Activated CD8-positive, alpha-beta memory T cell treated with anti-CD3 and anti-CD28 coated beads for 1 hour (primary cell): ENCODE measurements at places on chromosomes 2 and 18.

- DNase-seq = no peak
Measured at GRCh38 chr2:9244985-9245544, 38.5 kb downstream of the ASAP2 start.

DNA sequence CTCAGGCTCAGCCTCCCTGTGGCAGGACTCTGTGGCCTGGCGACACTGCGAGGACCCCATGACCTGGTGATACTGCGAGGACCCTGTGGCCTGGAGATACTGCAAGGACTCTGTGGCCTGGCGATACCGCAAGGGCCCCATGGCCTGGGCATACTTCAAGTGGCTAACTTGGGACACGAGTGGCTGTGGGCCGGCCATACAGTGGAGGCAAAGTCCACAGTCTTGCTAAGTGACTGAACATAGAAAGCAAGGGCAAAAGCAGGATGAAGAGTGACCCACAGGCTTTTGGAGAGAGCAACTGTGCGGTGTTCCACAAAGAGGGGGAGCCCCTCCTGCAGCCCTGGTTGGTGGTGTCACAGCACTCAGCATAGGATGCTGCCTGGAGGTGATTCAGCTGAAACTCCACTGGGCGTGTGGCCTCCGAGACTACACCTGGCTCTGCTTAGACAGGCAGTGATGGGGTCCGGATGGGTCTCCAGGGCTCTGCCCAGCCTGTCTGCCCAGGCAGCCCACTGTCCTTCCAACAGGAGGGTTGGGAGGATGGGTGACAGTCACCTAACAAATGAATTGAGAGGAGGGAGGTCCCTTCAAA is 691.0 kb upstream of the HS6ST1 start:
- no peak for DNase-seq

GRCh38 chr2:169818241-169818640 is 6.5 kb downstream of the METTL5 start:
- DNase-seq = no peak

GRCh38 chr2:144396318-144396717 is 123.6 kb downstream of the ZEB2 start:
- no peak for DNase-seq

DNA sequence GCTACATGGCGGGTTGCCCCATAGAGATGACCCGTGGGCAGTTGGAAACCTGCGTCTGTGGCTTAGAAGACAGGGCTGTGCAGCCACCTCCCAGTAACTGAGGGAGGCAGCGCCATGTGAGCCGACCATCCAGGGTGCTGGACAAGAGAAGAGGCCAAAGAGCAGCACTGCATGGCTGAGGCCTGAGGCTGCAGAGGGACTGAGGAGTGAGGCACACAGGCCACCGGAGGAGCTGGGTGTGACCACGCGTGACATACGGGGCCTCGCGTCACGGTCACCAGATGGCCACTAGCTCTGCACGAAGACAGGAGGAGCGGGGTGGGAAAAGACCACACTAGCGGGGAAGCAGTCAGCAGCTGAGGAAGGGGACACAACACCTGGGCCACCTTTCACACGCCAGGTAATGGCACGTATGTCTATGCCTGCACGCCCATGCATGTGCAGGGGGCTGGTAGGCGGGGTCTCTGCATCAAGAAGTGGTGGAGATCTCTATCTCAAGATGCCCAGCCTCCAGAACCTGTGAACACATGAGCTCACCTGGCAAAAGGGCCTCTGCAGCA is 61.4 kb downstream of the NDUFA10 start:
- no peak for DNase-seq

- no peak for DNase-seq
Measured at GRCh38 chr2:240637116-240637900, 12.0 kb downstream of the GPR35 start.

DNA sequence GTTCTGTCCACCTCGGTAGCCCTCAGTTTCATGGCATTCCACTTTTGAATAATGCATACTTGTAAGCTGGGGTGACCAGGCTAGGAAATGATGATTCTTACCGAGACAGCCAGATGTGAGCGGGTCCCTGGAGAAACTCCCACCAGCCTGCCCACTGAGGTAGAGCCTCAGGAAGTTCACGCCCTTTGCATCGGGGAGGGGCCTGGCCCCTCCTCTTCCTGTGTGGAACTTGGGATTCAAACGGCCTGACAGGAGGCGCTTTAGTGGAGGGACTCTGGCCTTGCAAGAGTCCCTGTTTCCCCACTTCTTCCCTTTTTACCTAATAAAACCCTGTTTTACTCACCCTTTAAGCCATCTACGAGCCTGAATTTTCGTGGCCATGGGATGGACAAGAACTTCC is 44.6 kb downstream of the MRO start:
- DNase-seq = no peak

DNA sequence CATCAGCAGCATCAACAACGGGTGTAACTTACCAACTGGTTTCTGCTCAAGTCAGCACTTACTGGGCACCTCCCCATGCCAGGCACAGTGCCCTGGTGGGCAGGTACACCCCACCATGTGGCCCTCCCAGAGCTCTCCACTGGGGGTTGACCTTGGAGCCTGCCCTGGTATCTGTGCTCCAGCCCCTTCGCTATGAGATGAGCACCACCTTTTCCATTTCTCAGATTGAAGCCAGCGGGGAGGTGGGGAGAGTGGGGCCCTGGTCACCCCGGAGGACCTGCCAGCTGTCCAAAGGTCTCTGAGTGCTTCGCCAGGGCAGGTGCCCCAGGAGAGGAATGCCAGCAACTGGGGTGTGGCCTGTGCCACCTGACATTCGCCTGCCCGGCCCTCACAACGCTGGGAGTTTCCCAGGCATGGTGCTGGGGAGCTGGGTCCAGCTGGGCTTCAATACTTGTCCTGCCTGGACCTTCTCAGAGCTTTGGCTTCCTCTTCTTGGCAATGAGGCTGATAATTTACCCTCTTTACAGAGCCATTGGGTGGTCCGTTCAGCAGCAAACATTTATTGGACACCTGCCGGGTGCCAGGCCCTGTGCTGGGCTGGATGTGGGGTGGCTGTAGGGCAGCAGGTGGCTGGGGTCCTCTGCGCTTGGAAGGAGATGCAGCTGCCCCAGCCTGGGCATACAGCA is 5.9 kb upstream of the ZAP70 start:
- no peak for DNase-seq

DNA sequence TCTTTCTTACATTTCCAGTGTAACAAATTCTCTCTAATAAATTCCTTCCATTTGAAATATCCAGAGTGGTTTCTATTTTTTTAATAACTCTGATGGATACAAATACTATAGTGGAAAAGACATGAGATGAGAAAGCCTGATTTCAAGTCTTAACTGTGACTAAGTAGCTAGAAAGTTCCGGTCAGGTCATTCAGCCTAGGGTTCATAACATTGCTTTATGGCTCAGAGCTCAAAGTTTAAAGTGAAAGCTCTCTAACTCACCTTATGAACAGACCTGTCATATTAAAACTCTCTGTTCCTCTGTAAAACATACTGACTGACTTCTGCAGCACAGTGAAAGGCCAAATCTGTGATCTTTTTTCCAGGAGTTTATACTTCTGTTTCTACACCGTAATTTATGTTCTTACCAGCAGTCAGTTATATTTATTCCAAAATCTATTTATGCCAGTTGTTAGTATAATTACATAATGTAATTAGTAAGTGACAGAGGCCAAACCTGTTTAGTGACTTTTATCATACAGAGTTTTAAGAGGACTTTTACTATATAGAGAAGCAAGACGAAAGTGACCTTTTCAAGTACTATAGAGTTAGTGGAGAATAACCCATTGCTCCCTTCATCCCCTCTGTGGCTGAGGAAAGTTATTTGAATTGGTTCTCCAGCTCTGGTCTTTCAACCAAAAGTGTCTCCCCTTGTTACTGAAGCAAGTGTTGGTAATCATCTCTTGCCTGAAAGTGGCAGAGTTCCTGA is 118.8 kb upstream of the PDE1A start:
- no peak for DNase-seq

DNA sequence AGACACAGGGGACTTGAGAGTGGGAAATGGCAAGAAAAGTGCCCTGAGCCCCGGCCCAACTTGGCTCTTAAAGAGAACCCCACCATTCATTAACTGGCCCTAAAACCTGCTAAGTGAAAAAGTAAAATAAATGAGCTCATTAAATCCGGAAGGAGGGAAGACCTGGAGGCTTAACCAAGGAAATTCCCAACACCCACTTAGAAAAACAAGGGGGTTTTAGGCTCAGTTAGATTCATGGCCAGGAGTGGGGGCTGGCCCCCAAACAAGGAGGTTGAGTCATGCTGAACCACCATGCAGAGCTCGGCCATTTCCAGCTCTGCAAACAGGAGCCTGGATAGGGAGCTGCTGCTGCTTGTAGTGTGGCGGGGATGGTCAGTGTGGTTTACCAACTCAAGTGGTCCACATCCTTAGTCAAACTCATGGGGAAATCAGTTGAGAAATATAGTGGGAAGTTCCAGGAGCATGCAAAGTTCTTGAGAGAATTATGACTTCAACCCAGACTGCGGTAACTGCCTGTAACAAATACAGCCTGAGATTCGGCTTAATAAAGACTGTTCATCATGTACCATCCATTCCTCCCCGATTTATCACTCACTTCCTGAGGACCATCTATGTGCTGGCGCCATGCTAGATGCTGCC is 39.7 kb upstream of the MRPL19 start:
- DNase-seq = no peak

GRCh38 chr2:44884231-44884630 is 57.3 kb upstream of the SIX3 start:
- no peak for DNase-seq

- DNase-seq = no peak
Measured at GRCh38 chr18:53944721-53945120, 279.7 kb downstream of the MBD2 start.

DNA sequence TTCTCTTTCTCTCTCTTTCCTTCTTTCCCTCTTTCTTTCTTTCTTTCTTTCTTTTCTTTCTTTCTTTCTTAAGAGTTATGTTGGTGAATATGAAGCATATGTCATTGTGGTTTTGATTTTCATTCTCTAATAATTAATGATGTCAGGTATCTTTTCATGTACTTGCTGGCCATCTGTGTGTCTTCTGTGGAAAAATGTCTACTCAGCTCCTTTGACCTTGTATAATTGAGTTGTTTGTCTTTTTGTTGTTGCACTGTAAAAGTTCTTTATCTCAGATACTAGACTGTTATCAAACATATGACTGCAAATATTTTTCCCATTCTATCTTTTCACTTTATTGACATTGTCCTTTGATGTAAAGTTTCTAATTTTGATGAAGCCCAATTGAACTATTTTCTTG is 645.1 kb downstream of the CNTNAP5 start:
- no peak for DNase-seq
